ENCODE measurements at places on chromosomes 5 and 9. TPM values are rescaled to one million over a fixed set of nuclear protein-coding genes. Genes with fewer than 3 reads are reported as not detected.

The CDO1 gene
- not detected for total RNA-seq

The GPR107 gene
- 20.2 TPM for total RNA-seq

The SLC36A2 gene
- not detected for total RNA-seq

The TNFSF15 gene
- total RNA-seq = 1.6 TPM

The SSBP2 gene
- 6.8 TPM for total RNA-seq

The CSF1R gene
- total RNA-seq = under 0.01 TPM

The PLCXD3 gene
- total RNA-seq = not detected
